ENCODE measurements at places on chromosomes 3 and 15.

- no peak for DNase-seq
Observed at GRCh38 chr3:194439881-194440550, 41.0 kb upstream of the GP5 start.

- no peak for DNase-seq
Observed at GRCh38 chr3:57064001-57064400, 3.5 kb downstream of the SPATA12 start.

- DNase-seq, result no peak
Observed at GRCh38 chr3:158739661-158740060, 7.4 kb upstream of the RARRES1 start.

DNA sequence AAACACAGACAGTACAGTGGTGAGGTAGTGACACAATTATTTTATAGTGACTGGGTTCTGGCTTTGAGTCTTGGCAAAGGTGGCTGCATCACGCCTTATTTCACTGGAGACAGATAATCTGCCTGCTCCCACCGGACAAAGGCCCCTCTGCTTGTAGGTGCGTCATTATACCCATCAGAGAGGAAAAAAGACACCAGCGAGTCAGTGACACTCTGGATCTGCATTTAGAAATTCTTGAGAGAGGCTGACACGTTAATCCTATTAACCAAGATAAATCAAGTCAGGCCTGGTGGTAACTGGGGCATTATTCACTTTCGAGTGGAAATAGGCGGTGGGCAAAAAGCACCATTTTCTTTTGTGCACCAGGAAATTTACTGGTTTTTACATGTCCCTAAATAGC, 76.2 kb downstream of the NR2F2 start:
- no peak for DNase-seq

DNA sequence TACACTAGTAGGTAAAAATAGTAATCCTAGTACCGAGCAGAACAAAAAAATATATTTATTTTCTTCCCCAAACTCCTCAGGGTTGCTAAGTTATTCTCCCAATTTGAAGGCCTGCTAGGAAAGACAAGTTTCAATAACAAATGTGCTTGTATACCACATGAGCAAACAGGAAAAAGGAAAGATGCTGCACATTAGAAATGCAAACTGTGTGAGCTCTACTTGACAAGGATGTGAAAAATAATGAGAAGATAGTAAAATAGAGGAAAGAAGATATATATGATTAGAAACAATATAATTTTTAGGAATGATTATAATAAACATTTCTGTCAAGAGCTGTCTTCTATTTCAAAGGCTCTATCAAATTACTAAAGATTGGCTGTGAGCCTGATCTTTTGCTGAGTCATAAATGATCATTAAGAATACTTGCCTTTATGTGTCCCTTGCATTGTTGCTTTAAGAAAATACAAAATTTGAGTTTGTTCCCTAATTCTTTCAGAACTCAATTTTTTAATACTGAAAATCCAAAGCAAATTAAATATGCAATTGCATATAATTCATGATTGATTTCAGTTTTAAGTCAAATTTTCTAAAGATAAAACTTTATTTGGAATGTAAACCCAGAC, 174.2 kb downstream of the NEK10 start:
- DNase-seq, result no peak

DNA sequence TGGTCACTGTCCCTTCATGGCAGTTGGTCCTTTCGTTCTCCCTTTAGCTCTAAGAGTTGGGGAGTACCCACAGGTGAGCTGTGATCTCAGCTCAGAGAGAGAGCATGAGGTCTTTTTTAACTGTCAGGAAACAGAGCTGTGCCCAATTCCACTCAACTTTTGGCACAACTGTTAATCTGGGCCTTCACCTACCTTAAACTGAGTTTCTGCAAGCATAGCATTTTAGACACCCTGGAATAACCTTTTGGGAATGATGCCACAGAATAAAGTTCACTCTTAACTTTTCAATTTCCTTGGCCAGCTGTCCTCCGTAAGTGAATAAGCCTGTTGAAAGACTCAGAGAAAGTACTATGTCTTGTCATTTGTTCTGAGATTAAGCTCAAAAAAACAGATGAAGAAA, 35.9 kb downstream of the TUBGCP4 start:
- DNase-seq, result no peak

DNA sequence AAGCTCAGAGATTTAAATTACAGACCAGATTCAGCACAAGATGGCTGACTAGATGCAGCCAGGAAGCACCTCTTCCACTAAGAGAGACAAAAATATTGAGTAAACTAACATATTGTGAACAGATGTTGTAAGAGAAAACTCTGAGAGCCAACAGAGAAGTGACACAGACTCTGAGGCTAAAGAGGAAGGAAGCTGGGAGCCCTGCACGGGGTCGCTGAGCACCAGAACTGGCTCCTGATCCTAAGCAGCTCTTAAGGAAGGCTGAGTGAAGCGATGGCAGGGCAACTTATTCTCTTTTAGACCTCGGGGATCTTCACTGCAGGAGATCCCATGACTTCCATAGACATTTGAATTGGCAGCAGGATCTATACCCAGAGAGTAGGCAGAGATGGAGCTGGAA, 578.0 kb upstream of the GRM7 start:
- DNase-seq, result no peak

- no peak for DNase-seq
Observed at GRCh38 chr15:93028111-93028631, 60.8 kb downstream of the RGMA start.

- DNase-seq, result no peak
Observed at GRCh38 chr3:9673082-9673481, 23.8 kb downstream of the MTMR14 start.

- no peak for DNase-seq
Observed at GRCh38 chr3:15942936-15943335, 145.2 kb upstream of the ANKRD28 start.

DNA sequence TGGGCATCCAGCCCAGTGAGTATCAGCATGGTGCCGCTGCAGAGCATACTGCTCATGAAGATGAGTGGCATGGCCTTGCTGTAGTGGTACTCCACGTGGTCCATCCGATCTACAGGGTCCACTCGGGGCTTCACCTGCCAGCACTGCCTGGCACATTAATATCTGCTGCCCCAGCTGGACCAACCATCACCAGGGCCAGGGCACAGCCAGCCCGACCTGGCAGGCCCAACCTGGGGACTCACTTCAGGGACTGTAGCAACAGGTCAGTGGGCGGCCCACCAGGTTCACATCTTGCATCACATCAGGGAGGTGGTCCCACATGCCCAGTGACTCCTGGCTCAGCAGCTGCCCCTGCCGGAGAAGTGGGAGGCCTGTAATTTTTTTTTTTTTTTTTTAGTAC, 48.1 kb downstream of the CDIN1 start:
- no peak for DNase-seq

Data from stimulated activated CD4-positive, alpha-beta T cell treated with anti-CD3 and anti-CD28 coated beads, Interleukin-1b, Interleukin-23, amount 100 ng/mL, for 48 hours (primary cell).